Stimulated activated naive CD8-positive, alpha-beta T cell treated with anti-CD3 and anti-CD28 coated beads, Interleukin-15, amount 100 ng/mL, for 72 hours (primary cell): ENCODE measurements at places on chromosomes 7 and 10.

GRCh38 chr10:120990831-120991230, 139.7 kb downstream of the WDR11 start:
- DNase-seq, result no peak

- no peak for DNase-seq
Observed at GRCh38 chr10:86178401-86179152, 188.0 kb downstream of the GRID1 start.

GRCh38 chr7:13687500-13687899, 302.0 kb downstream of the ETV1 start:
- no peak for DNase-seq

- no peak for DNase-seq
Observed at GRCh38 chr7:114598946-114599345, 184.3 kb downstream of the FOXP2 start.

DNA sequence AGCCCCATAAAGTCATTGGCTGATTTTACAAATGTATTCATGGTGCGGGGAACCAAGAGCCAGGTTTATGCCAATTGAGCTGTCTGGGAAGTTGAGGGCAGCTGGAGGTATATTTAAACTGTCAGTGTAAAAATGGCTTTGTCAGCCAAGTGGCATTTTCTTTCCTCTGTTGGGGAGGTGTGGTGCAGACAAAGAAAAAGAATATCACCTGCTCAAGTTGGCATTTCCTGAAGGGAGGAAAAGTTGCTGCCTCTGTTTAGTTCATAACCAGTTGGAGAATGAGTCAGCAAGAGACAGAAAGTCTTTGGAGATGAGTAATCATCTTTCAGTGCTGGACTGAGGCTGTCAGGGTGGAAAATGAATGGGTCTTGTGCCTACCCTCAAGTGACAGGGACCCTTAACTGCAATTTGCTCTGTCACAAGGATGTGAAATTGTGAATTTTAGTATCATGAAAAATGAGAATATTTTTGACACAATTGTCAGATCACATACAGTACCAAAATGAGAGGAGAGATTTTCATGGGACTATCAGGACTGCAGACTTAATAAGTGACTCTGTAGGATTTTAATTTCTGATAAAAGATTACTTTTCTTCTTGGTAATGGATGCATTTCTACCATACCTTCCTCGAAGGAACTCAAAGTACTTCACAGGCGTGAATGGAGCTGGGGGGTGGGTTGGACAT, 137.3 kb downstream of the ANLN start:
- peak; percentile 18 for DNase-seq

- DNase-seq, result no peak
Observed at GRCh38 chr7:55992346-55992745, 28.0 kb downstream of the NIPSNAP2 start.

- no peak for DNase-seq
Observed at GRCh38 chr10:95229724-95230627, 35.9 kb downstream of the ACSM6 start.

DNA sequence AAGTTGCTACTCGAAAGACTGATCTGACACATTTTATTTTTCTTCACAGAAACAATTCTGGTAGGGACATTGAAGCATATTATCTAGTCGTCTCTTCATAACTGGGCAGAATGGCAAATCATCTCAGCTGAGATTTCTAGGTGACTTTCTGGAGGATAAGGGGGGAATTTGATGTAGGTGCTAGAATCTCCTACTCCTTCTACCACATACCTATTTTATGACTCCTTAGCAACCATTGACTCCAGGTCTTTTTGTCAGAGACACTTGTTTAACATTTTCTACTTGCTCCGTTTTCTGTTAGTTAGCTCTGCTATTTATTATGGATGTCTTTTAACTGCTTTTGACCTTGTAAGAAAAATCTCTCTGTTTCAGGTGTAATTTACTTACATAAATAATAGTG, 380.9 kb upstream of the SEMA3C start:
- DNase-seq, result no peak

DNA sequence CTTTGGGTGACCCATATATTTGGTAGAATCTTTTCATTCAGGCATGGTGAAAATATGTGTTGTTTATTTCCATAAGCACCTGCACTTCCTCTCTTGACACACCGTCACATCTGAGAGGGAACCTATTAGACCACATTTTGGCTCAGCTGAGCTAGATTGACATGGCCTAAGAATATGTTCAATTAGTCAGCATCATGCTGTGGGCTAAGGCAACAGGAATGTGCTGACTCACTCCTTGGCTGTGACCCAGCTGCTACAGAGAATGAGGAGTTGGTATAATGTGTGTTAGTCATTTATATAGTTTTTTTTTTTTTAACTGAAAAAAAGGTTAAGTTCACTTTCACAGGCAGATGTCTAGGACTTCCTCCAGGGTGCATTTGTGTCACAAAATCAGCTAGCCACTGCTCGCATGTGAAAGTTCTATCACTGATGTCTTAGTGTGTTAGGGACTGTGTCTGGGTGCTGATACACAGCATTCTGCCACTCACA, 180.6 kb downstream of the SEMA3E start:
- DNase-seq, result no peak

- DNase-seq, result no peak
Observed at GRCh38 chr7:82449910-82450309, 6.3 kb upstream of the CACNA2D1 start.

- no peak for DNase-seq
Observed at GRCh38 chr10:63671317-63671937, 150.2 kb downstream of the REEP3 start.

- DNase-seq, result no peak
Observed at GRCh38 chr7:93757426-93757825, 133.1 kb downstream of the TFPI2 start.

GRCh38 chr7:116211913-116212596, 1.7 kb downstream of the TES start:
- peak; percentile 17 for DNase-seq

DNA sequence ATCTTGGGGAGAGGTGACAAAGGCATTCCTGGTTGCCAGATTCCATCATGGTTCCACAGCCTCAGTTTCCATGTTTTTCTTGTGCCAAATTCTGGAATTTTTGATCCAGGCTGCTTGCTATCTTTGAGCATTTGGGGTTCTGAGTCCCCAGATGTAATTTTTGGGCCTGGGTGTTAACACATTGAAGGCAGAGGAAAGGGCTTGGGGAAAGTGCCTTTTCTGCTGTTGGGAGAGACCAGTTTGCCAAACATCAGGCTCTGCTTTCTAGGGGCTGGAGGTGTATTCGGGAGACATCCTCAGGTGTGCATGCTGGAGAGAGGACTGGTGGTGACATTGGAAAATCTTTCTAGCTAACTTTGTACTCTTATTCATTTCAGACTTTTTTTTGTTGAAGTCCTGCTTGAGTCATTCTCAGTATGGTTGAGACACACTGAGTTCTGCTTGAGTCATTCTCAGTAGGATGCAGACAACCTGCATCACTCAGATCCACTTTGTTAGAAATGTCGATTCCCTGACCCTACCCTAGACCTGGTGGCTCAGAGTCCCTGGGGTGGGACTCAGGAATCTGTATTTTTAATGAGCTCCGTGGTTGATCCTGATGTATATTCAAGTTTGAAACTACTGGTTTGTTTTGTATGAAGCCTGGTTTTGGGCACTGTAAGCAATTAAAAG, 101.0 kb downstream of the LRMDA start:
- no peak for DNase-seq

DNA sequence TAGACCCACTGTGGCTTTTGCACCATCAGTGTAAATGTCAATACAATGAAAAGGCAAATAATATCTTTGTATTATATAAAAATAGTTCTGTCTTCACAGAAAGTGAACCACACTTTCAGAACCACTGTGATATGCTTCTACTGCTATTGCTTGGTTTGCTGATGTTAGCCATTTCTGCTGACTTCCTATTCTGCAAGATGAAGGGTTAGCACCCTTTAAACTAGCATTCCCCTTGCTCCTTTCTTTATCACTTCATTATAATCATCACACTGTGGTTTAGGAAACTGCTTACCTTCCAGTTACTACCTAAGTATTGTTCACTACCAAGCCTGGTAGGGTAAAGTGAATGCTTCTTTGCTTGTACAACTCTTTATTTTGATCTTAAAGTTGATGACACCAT, 29.2 kb downstream of the MYPN start:
- no peak for DNase-seq

DNA sequence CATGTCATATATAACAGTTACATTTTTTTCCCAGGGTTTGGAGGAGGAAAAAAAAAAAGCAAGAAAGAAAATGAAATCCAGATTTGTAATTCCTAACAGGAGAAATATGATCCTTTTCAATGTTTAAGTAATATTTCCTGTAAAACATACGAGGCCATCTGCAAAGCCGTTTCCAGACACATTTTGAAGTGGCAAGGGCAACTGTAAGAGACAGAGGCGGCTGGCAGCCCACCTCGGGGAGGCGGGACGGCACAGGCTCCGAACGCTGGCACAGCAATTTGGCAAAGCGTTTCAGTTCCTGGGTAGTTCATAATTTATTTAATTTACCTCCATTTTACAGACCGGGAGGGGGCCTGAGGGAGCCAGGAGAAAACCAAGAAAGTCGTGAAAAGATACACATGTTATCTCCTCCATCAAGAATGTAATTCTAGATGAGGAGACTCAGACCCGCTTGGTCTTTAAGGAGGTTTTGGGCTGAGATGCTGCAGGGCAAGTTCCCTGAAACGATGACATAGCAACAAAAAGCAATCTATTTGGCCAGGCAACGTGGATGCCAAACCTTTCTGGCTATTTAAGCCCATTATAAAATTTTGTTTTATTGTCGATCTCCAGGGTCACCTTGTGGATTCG, 448.5 kb upstream of the MKI67 start:
- DNase-seq, result no peak

GRCh38 chr7:29139796-29140195, 6.5 kb downstream of the CPVL start:
- DNase-seq, result no peak

DNA sequence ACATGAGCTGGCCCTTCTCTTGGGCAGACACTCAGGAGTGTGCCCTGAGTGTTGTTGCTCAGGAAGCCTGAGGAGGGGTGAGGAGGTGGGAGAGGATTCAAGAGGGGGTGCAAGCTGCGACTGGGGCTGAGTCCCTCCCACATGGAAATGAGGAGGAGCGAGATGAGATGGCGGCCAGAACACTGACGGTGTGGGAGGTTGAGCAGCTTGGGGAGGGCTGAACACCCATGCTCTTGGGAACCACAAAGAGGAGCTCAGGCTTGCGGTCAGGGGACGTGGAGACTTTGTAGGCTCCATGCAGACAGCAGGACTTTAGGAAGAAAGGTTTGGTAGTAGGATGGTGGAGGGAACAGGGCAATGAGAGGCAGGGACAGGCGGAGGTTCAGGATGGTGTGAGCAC, 163.2 kb upstream of the SHH start:
- no peak for DNase-seq

DNA sequence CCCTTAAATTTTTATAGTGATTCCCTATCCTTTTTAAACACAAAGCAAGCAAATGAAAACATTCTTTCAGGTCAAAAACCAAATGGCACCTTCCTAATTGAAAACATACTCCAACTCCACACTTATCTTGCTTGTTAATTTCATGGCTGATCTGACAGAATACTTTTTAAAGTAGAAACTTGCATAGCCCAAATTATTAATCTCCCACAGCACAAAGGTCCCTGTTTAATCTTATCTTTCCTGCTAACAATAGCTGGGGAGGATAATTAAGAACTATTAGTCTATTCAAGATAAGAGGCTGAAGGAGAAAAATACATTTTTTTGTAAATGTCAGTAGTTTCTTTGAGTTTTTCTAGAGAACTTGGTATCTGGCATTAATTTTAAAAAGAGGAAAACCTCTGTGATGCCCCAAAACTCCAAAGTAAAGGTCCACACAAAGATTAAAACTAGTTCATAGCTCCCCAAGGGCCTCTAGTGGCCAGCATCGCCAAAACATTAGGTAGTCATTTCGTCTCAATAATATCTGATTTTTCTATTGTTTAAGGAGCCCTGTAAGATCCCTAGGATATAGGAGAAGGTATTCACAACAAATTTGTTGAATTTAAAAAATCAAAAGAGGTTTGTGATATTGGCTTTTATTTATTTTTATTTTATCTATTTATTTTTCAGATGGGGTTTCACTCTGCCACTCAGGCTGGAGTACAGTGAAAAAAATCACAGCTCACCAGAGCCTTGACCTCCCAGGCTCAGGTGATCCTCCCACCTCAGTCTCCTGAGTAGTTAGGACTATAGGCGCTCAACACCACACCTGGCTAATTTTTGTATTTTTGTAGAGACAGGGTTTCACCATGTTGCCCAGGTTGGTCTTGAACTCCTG, 14.7 kb downstream of the CDNF start:
- no peak for DNase-seq

- no peak for DNase-seq
Observed at GRCh38 chr10:127947211-127947610, 40.3 kb downstream of the PTPRE start.

GRCh38 chr10:15313843-15314242, 57.2 kb downstream of the FAM171A1 start:
- no peak for DNase-seq

GRCh38 chr7:17706734-17707133, 233.6 kb downstream of the SNX13 start:
- DNase-seq, result peak; percentile 29

GRCh38 chr7:16189026-16189715, 232.2 kb downstream of the CRPPA start:
- no peak for DNase-seq

DNA sequence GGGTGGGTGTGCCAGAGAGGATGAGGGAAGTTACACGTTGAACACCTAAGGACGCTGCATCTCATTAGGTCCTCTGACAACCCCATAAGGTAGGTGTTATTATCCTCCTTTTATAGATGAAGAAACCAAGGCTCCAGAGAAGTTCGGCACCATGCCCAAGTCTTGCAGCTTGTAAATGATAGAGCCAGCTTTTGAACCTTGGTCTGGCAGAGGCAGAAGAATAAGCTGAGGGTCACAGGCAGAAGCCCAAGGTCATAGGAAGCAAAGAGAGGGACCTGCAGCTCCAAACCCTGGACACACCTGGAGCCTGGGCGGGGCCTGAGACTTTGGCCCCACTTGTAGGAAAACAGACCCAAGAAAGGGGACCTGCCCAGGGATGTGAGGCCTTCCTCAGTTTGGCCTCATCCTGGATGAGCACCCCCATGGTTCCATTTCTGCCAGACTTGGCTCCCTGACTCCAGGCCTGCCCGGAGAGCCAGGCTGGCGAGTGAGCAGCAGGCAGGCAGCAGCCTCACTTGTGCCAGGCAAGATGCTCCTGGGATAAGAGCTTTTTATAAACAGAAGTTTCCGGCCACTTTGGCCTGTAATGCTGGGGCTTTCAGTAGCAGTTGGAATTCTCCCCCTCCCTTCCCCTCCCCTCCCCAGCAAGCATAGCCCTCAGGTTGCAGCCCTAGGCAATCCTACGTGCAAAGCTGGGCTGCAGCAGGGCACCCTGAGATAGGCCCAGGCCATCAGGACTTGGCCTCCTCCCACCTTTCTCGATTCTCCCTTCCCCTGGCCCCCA, 2.4 kb downstream of the KCNH2 start:
- DNase-seq, result no peak

- DNase-seq, result no peak
Observed at GRCh38 chr7:91846436-91846835, 34.1 kb downstream of the MTERF1 start.
